ENCODE measurements at places on chromosomes 3 and 15.

- DNase-seq = no peak
Measured at GRCh38 chr3:141063831-141064230, 12.7 kb downstream of the SPSB4 start.

GRCh38 chr3:119676771-119677640, at the start of gene COX17:
Gene COX17, minus strand, starts transcription at chr3:119677406. Its CDS starts 96 bp downstream, at chr3:119677310.
- DNase-seq = peak; percentile 71

DNA sequence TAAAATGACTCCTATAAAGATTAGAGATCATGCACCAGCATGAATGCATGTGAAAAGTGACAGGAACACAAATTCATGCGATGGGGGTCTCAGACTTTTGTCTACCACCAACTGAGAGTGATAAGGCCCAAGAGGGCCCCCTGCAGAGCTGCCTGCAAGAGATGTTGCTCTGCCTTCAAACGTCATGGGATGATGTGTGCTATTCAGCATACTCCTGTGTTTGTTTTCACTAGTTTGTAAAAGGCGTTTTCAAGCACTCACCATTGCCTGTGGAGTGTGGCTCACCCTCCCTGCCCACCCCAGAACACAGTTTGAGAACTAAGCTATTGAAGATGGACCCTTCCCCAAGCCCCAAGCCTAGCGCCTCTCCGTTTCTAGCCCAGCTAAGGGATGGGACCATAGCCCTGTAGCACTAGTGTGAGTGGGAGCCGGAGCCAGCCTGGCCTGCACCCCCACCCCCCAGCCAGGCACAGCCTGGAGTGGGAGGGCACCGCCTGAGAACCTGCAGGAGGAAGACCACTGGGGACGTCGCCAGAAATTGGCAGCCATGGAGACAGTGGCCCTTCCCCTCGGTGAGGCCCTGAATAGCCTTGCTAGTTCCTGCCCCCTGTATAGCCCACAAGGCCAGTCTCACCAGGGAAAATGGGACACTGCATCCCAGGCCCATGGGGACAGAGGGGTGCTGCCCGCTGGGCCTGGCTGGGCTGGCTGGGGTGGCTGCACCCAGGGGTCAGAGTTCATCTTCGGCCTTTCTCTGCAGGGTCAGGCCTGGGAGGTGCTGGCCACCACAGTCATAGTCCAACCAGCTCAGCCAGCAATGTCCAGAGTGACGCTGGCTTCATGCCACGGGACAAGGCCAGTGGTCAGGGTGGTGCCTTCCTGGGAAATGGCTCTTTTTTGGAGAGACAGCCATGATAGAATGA, 22.6 kb upstream of the KLF13 start:
- no peak for DNase-seq

GRCh38 chr3:82165266-82165665, 403.8 kb upstream of the GBE1 start:
- DNase-seq = no peak

DNA sequence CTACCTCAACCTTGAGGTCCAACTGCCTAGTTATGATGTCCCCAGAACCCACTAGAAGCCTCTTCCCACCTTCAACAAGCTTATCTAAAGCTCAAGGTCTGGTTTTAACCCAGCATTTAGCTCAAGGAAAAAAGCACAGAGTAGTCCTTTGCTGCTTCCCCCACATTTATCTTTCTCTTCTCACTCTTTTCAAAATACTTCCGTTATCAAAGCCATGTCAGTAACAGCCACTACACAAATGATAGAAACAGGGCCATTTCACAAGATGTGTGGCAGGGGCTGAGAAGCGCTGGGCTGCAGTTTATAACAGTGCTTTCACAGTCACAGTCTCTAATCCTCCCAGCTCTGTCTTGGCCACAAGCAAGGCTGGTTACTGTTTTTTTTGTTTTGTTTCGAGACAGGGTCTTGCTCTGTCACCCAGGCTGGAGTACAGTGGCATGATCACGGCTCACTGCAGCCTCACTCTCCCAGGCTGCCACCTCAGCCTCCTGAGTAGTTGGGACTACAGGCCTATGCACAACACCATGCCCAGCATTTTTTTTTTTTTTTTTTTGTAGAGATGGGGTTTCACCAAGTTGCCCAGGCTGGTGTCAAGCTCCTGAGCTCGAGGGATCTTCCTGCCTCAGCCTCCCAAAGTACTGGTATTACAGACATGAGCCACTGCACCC, 218.8 kb downstream of the OSBPL10 start:
- no peak for DNase-seq

- DNase-seq = no peak
Measured at GRCh38 chr3:71134521-71134920, 449.0 kb downstream of the FOXP1 start.

GRCh38 chr3:23446301-23446700, 243.2 kb downstream of the UBE2E2 start:
- no peak for DNase-seq

- DNase-seq = no peak
Measured at GRCh38 chr3:112097378-112097777, 11.2 kb downstream of the C3orf52 start.

- no peak for DNase-seq
Measured at GRCh38 chr15:39735120-39735717, 47.4 kb downstream of the FSIP1 start.

- no peak for DNase-seq
Measured at GRCh38 chr15:100900795-100901169, 18.4 kb upstream of the LRRK1 start.

DNA sequence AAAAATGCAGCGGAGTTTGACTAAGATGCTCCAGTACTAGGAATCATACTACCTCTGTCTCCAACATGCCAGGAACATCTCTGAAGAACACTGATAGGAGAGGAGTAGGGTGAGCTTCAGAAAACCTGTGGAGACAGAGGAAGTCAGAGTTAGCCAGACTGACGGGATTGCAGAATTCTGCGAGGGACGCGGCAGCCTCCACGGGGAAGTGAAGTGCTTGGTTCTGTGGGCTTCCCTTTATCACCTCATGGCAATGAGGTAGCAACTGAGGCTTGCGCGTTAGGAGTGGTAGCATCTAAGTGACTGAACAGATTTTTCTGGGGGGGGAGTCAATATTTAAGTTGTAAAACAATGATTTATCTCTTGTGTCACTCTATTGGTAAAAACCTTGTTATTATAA, 226.3 kb downstream of the MCTP2 start:
- no peak for DNase-seq

DNA sequence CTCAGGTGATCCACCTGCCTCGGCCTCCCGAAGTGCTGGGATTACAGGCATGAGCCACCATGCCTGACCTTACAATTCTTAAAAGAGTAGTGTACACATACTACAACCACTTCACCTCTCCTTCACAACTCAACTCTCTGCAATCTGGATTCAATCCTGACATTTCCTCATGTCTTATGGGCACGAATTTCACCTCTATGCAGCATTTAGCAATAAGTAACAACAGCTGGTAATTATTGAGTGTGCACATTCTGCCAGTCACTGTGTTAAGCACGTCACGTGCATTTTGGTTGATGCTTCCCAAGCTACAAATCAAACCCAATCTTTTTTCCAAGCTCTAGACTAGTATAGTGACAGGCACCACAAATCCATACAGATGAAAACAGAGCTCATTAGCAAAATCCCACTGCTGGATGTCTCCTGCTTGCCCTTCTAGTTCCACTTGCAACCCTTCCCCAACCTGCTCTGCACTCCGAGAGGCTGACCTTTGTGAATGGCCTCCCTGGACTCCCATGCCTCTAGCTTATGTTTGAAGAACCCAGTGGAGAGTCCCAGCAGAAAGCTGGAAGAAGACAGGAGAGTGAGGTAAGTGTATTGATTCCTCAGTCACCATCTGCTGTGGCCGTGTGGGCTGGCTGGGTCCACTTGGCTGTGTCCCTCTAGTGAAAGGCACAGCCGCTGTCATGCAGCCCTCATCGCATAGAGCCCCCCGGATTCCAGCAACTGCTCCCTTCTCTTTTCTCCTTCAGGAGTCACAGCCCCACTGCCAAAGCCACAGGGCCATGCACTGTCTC, 176.5 kb downstream of the MEX3B start:
- no peak for DNase-seq

- no peak for DNase-seq
Measured at GRCh38 chr3:111073218-111073617, 1.6 kb downstream of the NECTIN3 start.

- no peak for DNase-seq
Measured at GRCh38 chr15:39770748-39771689, 11.6 kb downstream of the FSIP1 start.

DNA sequence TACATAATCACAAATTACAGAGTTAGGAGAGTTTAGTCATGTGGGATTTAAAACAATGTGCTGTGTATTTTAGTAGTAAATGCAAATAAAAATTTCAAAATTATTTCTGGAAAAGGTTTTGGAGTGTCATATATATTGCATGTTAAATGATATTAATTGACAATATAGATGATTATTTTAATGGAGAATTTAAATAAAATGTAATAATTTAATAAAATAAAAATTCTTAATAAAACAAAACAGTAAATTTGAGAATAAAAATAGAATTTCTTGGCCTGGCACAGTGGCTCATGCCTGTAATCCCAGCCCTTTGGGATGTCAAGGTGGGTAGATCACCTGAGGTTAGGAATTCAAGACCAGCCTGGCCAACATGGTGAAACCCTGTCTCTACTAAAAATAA, 1442.8 kb upstream of the ALCAM start:
- DNase-seq = no peak

DNA sequence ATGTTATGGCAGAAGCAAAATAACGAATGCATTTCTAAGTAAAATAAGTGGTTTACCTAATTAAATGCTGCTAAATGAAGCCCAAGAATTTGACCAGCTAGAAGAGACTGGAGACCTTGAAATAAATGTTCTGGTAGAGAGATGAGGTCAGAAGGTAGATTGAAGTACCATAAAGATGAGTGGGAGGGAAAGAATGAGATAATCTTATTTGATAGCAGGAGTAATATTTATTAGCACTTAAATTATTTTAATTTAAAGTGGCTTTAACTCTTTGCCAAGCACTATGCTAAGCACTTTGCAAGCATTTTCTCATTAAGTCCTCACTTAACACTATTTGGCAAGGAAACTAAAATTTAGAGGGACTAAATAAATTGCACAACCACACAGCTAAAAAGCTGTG, 314.9 kb upstream of the CCDC54 start:
- no peak for DNase-seq

- DNase-seq = no peak
Measured at GRCh38 chr3:193850084-193850619, 257.1 kb downstream of the OPA1 start.

- DNase-seq = no peak
Measured at GRCh38 chr15:57340682-57341259, 35.5 kb upstream of the CGNL1 start.

DNA sequence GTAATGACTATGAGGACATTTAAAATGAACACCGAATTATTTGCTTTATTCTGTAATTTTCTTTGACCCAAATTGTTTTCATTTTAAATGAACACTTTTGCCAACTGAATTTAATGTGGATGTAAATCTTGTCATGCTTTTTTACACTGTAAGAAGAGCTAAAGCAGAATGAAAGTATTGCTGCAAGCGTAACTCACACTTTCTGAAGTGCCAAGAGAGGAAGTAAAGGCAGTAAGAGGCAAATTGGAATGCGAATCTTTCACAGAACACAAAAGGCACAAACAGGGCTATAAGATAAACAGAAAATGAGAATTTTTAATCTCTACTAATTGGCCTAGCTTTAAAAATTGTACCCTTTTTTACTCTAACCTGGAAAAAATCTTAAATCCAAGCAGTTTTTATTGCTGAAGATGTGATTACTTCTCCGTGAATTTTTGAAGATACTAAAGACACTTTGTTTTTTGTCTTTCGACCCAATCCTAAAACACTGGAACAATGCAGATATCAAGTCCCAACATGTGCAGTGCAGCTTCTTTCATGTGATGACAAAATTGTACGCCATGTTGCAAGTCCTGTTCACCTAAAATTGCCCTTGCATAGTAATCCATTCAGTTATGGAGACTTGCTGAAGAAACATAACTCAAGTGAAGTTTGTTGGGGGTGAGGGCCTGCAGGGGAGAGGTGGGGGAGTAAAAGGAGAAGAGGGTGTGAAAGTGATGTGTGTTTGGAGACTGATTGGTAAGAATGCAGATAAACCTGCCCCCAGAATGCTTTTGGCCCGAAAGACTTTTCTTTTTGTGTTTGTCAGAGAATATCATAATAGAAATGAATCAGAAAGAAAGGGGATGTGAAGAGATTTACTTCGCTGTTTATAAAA, 1.4 kb downstream of the ARID3B start:
- DNase-seq = no peak

GRCh38 chr3:50345586-50346234, at the start of gene ZMYND10:
Gene ZMYND10, minus strand, starts transcription at chr3:50345732. Its CDS starts 153 bp downstream, at chr3:50345579.
- DNase-seq = peak; percentile 81
